D721Med (cell line): ENCODE measurements at places on chromosomes 1 and 21.

DNA sequence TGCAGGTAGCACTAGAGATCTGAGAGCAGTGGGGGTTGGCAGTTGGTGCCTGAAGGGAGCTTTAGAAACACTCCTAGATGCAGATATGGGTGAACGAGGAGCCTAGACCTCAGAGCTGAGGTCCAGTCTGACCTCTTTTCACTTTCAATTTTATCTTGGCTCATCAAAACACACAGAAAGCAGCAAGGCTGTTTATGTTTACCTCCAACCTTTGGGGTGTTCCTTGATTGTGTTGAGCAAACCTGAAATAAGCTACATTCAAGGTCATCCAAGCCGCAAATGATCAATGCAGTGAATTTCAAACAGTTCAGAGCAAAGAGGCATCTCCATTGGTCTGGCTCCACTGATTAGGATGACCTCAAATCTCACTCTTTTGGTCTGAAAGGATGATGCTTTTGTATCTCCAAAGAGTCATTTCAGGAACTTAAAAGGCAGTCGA lies 1.3 kb downstream of the LY9 start:
- DNase-seq, result no peak

GRCh38 chr1:21338573-21339355 lies 48.5 kb upstream of the ECE1 start:
- DNase-seq, result no peak

- no peak for DNase-seq
Measured at GRCh38 chr1:169488157-169488556, 2.4 kb upstream of the SLC19A2 start.

GRCh38 chr1:86822459-86822858 lies 91.5 kb downstream of the SELENOF start:
- DNase-seq, result no peak

- no peak for DNase-seq
Measured at GRCh38 chr1:68585351-68585750, 88.5 kb upstream of the DEPDC1 start.

GRCh38 chr1:207103892-207104373 lies at the start of gene C4BPA:
TSS of gene C4BPA (plus strand) at chr1:207104233. CDS start at chr1:207113026, 8,793 bp downstream.
- DNase-seq, result no peak

GRCh38 chr1:88376421-88376820 lies 307.7 kb upstream of the PKN2 start:
- DNase-seq, result no peak

DNA sequence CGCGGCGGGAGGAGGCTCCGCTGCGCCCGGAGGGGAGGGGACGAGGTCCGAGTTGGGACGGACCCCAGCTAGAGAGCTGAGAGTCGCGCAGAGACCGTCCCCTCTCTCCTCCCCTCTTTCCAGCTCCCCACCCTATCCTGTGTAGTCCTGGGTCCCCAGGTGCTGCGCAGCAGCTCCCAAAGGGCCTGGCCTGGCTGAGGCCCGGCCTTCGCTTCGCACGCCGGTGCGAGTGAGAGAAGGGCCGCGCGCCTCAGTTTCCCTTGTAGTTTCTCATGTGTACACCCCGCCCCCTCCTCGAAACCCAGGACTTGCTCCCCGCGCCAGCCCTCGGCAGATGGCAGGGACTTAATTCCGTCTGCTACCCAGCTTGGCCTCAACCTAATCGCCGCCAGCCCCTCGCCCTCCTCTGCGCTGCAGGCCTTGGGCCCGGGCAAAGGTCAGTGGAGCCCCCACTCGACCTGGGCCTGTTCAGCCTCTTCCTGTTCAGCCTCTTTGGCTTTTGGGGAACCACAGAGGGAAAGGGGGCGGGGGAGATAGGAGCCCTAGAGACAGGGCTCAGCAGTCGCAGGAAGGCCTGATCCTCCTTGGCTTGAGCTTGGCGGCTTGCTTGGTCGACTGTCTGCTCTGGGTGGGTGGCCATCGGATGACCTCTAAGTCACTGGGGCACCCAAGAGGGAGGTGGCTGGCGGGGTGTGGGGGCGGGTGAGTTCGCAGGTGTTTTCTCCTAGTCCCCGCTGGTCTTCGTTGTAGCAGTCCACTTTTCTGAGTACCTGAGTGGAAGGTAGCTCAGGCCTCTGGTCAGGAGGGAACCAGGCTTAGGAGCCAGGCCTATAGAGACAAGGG lies 1.0 kb downstream of the ZNF687 start:
- peak; percentile 76 for DNase-seq

DNA sequence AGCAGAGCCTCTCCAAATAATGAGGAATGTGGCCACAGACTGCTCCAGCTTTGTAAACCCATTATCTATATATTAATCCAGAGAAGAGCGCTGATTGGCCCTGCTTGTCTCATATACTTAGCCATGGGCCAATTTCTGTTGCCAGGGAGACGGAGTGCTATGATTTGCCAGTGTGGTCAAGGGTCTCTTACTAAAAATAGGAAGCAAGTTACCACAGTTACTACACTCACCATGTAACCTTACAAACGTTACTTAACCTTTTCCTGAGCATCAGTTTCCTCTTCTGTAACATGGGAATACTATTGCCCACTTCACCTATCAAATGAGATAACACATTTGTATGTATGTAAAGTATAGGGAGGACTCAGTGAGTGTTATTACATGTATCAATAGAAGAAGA lies 7.7 kb upstream of the S100A2 start:
- no peak for DNase-seq

DNA sequence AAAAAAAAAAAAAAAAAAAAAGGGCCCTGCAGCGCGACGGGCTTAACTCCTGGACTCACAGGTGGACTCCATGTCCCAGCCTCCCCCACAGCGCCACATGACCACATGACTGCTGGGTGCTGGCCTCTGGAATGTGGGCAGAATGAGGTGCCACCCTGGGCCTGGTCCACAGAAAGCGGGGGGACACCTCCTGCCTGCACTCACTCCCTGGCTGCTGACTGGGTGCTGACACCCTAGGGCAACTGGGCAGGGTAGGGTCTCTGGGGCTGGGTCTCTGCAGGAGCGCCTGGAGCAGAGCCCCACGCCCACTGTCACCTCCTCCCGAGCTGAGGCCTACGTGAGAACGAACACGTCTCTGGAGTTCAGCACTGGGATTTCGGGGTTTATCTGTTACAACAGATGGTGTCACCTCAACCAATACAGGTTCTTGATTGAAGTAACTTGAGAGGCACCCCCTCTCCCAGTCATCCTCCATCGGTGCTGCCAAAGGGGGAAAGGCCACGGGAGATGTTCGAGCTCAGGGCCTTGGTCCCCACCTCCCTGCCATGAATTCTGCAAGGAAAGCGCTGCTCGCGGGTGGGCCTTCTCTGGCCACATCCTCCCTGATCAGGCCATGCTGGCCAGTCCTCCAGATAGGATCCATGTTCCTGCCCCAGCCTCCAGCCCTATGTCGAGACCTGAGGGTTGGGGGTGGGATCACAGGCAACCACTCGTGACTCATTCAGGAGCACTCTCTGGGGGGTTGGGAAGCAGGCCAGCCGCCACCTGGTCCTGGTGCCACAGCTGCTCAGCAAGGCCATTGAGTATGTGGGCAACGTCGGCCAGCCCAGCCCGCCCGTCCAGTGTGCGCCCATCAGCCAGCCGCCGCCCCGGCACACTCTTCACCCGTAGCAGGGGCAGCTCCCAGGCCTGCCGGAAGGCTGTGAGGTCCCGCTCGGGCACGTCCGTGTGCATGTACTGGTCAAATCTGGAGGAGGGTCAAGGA lies 5.4 kb downstream of the CPLANE2 start:
- DNase-seq, result no peak

- no peak for DNase-seq
Measured at GRCh38 chr1:85146972-85147359, 53.9 kb downstream of the SYDE2 start.

DNA sequence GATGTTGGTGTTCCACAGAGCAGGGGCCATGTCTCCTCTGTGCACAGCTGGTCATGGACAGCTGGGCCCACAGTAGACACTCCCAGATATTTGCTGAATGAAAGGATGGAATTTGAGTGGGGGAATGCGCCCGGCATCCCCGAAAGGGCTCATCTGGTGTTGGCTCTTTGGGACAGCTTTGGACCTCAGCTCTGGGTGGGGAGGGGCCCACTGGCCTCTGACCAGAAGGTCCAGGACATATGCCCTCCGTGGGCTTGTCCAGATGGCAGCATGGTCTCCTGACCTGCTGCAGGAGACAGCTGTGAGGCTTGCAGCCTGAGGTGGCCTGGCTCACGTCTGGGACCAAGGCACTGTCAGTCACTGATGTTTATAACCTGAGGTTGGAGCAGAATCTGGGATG lies 160.4 kb upstream of the AJAP1 start:
- no peak for DNase-seq

- no peak for DNase-seq
Measured at GRCh38 chr1:1099506-1100183, 16.2 kb downstream of the C1orf159 start.

- DNase-seq, result no peak
Measured at GRCh38 chr1:1117469-1117831, 1.6 kb upstream of the C1orf159 start.

DNA sequence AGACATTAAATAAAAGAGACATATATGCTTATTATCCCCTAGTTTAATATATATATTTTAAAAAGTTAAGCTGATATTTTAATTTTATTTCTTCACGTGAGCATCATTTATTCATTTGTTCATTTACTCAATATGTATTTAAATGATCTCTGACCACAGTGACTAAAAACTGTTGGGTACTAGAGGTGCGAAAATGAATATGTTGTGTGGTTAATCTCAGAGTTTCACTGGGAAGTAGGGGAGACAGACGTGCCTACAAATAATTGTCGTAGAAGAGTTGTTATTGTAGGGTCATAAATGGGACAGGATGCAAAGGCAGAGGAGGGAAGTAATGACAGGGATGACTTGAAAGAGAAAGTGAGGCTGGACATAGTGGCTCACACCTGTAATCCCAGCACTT lies 213.0 kb upstream of the CACYBP start:
- DNase-seq, result no peak

- DNase-seq, result no peak
Measured at GRCh38 chr1:5753549-5754421, 238.4 kb downstream of the NPHP4 start.

DNA sequence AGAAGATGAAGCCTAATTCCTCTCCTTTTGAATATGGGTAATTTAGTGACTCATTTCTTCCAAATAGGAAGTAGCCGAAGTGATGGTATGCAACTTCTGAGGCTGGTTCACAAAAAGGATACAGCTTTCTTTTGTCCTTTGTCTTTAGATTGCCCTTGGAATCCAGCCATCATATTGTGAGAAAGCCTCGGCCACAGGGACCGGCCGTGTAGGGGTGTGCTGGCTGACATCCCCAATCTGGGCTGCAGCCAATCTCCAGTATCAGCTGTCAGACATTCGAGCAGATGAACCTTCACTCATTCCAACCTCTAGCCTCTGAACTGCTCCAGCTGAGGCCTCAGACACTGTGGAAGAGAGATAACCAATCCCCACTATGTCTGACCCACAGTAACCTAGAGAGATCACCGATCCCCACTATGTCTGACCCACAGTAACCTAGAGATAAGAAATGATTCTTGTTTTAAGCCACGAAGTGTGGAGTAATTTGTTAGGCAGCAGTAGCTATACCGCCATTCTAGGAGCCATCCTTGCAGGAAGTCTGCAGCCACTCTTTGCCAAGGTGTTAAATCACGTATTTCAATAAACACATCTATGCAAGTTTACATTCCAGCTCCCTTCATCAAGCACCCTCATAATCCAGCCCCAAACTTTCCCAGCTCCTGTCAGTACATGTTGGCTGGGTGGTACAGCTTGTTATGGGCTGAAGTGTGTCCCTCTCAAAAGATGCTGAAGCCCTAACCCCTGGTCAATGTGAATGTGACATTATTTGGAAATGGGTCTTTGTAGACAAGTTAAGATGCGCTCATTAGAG lies 2.9 kb upstream of the DIP2A start:
- DNase-seq, result no peak

DNA sequence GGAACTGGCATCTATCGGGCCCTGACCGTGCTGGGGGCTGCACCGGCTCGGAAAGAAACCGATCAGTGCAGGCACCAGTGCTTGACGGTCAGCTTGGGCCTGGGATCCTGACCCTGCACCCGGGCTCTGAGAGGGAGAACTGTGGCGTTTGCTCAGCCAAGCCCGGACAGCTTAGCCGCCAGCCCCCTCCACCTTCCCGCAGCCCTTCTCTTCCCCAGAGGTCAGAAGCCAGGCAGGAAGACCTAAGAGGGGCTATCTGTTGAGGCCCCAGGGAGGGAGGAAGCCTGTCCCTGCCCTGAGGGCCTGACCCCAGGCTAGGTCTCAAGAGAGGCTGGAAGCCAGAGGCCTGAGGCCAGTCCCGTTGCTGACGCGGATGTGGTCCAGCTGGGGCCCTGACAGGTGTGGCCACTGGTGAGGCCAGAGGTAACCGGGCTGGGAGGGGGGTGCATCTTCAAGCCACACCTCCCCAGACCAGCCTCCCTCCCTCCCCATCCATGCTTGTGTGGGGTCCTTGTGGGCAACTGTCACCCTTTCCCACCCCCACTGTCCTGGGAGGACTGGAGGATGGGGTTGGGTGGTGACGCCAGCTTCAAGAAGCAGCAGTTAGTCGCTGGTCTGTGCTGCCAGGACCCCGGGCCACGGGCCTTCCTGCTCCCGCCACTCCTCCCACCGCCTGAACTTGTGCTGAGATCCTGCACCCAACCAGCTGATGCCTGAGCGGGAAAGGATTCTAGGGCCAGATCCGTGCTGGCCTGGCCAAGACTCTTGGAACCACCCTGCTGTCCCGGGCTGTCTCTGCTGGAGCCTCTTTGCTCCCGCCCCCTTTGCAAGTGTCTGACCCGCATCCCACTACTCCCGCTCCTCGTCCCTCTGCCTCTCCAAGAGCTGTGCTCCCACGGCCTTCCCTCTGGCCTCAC lies 2.6 kb upstream of the DVL1 start:
- no peak for DNase-seq

DNA sequence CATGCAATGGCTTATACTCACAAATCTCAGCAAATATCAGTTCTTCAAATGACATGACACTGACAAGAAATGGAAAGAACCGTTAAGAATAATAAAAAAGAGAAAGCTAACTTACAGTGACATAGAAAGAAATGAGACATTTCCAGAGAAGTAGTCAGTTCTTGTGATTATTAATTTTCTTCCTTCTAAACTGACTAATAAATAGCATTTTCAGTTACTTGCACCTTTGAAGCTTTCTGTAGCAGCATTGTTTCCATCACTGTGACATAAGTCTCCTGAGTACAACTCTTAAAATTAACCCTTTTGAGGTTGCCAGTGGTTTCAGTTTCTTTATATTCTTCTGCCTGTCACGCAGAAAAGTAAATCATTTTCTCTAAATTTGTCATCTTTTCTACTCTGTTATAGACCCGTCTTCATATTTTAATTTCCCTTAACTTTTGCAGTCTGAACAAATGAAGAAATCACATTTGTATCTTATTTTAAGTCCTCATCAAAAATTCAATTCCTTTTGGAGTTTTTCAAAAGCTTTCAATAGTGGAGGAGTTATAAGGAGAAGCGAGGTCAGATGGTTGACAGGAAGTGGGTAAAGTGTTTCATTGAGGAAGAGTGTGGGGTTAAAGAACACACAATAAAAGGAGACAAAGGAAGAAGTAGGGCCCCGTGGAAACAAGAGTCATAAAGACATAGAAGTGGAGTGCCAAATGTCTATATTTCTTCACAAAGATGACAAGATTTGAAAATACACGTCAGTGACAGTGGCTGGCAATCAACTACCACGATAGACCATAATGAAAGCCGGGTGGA lies 57.9 kb upstream of the S1PR1 start:
- no peak for DNase-seq
